NK-92 treated with Interleukin-12 subunit alpha and Interleukin-12 subunit beta, amount 100 ng/mL, for 24 hours (cell line): ENCODE measurements at places on chromosomes 11 and 22.

DNA sequence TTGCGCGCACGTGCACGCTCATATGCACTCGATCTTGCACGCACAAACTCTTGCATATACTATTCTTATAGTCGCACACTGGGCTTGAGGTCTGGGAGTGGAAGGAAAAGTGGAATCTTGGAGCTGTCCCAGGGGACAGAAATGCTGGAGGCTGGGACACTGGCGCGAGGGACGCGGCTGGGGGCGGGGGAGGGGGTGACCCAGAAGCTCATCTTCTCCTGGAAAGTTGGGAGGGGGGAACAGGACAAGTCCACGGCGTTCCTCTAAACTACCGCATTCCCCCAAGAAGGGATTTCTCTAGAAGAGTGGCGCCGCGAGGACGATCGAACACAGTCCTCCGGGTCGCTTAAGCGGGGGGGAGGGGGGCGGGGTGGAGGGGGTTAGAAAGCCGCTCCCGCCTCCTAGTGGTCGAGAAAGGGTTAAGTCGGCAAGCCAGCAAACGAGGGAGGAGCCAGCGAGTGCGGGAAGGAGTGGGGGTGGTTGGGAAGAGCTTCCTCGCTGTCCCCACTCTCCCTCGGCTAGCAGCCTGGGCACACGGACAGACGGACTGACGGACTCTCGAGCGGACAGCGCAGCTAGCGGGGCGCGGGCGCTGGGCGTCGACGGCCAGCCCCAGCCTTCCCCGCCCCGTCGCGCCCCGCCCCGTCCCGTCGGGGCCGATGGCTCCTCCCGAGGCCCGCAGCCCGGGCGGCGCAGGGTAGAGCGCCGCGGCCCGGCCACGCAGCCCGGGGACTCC lies at the start of gene RTN4RL2:
RTN4RL2 (plus strand) TSS at position 507 of the 736 bp plus-strand sequence. CDS start 338 bp downstream, outside the sequence.
- DNase-seq, result no peak

- no peak for DNase-seq
Measured at GRCh38 chr11:33463059-33463458, 205.9 kb downstream of the HIPK3 start.

- no peak for DNase-seq
Measured at GRCh38 chr11:121141066-121141465, 40.0 kb downstream of the TECTA start.

GRCh38 chr22:26542831-26543230 lies 30.6 kb upstream of the TFIP11 start:
- DNase-seq, result no peak

- no peak for DNase-seq
Measured at GRCh38 chr11:110317516-110317932, 21.1 kb upstream of the RDX start.

- no peak for DNase-seq
Measured at GRCh38 chr11:118147502-118147901, 5.1 kb downstream of the SCN4B start.

DNA sequence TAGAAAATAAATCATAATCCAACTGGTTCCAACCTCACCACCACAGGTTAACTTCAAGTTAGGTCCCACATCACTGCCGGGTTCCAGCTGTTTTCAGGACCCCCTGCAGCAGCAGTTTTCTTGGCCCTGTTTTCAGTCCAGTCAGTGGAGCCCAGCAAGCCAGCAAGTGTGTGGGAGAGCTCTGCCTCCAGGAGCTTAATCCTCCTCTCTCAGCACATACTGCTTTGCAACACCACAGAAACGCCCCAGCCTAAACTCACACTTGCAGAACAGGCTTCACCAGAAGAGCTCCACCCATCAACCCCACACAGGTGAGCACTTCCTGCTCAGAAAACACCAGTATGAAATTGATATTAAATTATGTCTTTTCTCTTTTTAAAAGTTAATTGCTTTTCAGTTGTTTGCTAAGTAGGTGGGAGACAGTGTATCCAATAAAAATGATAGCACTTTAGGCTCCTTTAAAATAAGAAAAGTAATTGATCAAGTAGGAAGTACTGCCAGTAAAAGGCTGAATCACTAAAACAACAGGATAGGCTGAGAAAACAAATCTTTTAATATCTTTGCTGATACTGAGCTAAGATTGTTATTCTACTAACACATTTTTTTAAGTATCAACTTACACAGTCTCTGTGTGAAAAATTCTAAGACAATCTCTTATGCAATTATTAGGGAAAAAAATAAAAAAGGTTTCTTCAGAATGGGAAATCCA lies 81.5 kb upstream of the TP53AIP1 start:
- DNase-seq, result no peak

- DNase-seq, result no peak
Measured at GRCh38 chr11:57476757-57477506, 16.6 kb downstream of the RTN4RL2 start.
